ENCODE measurements at places on chromosomes 3 and 15.

DNA sequence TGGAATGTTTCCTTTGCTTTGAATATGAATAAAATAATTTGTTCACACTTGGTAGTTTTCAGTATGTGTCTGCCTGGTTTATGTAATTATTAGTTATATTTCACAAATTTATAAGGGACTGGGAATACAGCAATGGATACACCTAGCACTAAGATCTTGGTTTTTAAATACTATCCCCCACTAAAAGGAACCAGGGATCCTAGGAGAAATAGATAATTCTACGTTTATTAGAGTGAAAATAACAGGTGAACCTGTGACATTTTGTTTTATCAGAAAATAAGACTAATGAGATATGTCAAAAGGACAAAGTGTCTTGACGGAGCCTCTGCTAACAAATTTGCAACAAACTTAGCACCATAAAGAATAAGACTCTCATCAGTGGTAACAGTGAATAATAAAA is 3.4 kb downstream of the PSMD6 start:
- no peak for DNase-seq

DNA sequence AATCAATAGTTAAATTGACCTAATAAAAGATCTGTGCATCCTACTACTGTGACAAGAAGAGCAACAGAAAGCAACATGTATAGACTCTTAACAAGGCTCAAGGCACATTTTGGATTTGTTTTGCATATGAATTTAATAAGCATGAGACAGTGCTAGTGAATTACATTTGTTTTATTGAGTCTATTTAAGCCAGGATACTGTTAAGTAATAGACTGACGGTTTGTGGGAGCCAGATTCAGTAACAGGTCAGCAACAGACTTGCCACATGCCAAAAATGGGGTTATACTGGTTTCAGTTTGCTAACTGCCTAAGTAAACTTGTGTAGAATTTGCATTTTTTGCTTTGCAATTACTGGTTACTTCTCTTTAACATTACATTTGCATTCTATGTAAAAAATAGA is 54.0 kb downstream of the MBNL1 start:
- DNase-seq = no peak

DNA sequence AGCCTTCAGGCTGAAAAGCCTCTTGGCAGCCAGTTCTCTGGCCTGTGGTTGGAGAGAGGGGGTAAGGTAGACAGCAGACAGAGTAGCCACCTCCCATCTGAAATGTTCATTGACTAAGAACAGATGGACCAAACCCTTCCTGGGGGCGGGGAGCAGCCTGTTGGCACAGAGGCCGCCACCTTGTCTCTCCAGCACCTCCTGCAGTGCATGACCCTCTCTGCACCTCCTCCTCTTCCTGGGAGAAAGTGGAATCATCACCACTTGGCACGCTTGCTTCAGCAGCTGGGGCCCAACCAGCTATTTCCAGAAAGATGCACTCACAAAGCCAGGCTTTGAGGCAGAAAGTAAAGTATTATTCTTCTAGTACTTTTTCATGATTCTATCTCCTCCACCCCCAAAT is 313.4 kb upstream of the CHRM5 start:
- DNase-seq = peak; percentile 57

DNA sequence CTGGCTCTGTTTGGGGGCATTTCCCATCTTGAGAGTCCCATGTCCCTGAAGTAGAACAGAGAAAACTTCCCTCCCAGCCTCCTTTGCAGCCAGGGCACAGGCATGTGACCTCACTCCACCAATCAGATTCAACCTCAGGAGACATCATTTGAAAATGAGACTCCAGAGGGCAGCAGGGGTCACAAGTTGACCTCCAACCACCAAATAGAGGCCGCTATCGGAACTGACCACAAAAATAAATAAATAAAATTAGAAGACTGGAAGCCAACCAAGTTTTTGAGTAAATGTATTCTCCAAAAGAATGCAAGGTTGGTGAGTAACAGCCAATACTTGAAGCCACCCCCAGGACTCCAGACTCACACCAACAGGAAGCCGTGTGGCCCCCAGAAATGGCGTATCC is 106.5 kb downstream of the CHSY1 start:
- DNase-seq = no peak

DNA sequence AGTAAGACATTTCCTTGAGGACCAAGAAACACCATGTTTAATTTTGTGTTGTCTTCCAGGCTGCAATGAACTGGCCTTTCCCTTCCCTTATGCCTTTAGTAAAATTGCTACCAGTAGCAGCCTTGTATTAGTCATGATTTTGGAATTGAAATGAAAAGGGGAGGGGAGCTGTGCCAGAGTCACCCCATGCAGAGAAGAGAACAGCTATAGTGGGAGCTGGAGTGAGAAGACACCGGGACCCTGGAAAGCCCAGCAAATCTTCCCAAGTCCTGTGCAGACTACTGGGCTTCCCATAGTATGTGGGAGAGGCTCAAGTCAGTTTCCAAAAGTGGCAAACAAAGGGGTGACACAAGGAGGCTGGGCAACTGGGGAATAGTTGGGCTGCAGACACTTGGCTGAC is 178.5 kb downstream of the NR1D2 start:
- no peak for DNase-seq

DNA sequence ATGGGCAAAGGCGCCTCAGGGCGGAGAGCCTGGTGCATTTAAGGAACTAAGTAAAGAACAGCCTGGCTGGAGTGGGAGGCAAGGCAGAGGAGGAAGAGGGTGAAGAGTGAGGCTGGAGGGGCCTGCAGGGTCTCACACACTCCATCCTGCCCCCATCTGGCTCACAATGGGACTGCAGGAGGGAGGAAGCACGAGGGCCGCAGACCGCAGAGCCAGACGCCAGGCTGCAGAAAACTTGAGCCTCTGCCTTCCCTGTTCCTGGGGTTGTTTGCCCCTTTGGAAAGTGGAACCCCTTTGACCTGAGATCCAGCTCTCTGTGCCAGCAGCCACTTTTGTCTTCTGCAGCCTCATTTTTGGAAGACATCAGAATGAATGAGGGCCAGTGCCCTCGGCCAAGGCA is 138.0 kb downstream of the SRGAP3 start:
- no peak for DNase-seq

- DNase-seq = no peak
Measured at GRCh38 chr3:61824553-61825135, 263.3 kb downstream of the PTPRG start.

GRCh38 chr15:32824777-32825176 is 107.0 kb downstream of the GREM1 start:
- DNase-seq = peak; percentile 20

- DNase-seq = no peak
Measured at GRCh38 chr15:67878712-67879206, 38.9 kb upstream of the RNU6-1 start.

DNA sequence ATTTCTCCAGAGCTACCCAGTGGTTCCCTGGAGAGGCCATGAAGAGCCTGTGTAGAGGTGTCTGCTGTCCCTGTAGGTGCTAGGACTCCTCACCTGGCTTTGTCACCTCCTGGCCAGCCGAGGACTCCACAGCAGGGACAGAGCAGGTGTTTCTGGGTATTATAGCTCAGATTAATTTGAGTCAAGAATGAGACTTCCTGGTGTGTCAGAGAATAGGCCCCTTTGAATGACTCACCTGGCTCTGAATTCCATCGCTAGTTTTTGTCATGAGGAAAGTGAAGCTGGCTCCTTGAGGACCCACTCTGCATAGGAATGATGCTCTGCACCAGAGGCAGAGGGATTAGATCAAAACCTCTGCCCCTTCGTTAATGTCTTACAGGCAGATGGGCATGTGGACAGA is 167.5 kb upstream of the TOPAZ1 start:
- DNase-seq = no peak

DNA sequence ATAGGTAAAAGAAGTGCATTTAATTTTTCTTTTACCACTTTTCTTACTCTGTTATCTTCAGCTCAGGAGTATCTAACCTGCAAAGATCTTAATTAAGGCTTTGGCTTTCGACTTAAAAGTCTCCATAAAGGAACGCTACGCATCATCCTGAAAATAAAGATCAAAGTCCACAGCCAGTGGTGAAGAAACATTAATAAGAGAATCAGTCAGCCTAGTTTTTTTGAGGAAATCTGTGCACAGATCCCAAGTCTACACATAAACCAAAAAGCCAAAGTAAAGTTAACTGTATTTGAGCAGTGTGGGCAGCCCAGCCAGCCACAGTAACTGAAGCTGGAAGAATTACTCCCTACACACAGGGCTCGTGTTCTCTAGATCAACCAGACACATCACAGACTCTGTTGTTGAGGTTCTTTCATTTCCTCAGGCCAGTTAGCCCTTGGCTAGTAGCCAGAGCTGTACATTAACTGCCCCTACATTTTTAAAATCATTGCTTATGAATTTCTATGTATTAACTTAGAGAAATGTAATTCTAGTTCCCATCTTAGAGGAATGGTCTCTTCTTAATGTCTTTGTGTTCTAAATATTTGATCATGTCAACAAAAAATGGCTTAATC is 6.9 kb downstream of the LRRC2 start:
- DNase-seq = no peak
